ENCODE measurements at places on chromosomes 3 and 15.

DNA sequence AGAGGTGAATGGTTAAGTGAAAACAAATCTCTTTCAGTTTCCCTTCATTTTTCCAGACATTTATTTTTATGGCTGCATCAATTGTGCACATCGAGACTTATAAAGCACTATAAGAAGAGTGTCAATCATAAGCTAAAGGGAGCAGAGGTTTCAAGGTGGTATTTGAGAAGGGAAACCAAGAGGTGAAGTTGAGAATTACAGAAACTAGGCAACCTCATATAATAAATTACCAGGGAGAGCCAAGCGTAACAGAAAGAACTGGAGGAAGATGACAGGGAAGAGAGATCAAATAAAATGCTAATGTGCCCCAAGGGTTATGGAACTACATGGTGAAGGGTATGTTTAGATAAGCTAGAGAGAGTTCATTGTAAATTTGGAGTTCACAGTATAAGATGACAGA lies 6.3 kb upstream of the CCDC54 start:
- H3K27ac ChIP-seq = no peak overlapping the region
- DNase-seq = no peak

- no peak overlapping the region for H3K27ac ChIP-seq
- no peak for DNase-seq
- no peaks in the 10 kb centered on the region for H3K4me1 ChIP-seq
- no peaks in the 10 kb centered on the region for H3K27me3 ChIP-seq
- H3K36me3 ChIP-seq = peaks cover 10% of the 10 kb centered on the region
Measured at GRCh38 chr15:75920079-75920478, 16.4 kb downstream of the FBXO22 start.

GRCh38 chr3:13518516-13518953 lies 30.4 kb upstream of the FBLN2 start:
- no peak overlapping the region for H3K27ac ChIP-seq
- no peak for DNase-seq
- H3K4me1 ChIP-seq = no peaks in the 10 kb centered on the region
- H3K4me3 ChIP-seq = no peak overlapping the region
- H3K36me3 ChIP-seq = no peaks in the 10 kb centered on the region
- H3K27me3 ChIP-seq = no peaks in the 10 kb centered on the region

- no peak overlapping the region for H3K4me3 ChIP-seq
- H3K4me1 ChIP-seq = peaks cover 12% of the 10 kb centered on the region
- no peaks in the 10 kb centered on the region for H3K36me3 ChIP-seq
- DNase-seq = no peak
Measured at GRCh38 chr3:149705416-149705815, 46.9 kb downstream of the COMMD2 start.

- H3K27me3 ChIP-seq = no peaks in the 10 kb centered on the region
- no peak overlapping the region for H3K27ac ChIP-seq
- H3K36me3 ChIP-seq = no peaks in the 10 kb centered on the region
- DNase-seq = no peak
Measured at GRCh38 chr3:45783667-45784066, 12.7 kb downstream of the SLC6A20 start.

DNA sequence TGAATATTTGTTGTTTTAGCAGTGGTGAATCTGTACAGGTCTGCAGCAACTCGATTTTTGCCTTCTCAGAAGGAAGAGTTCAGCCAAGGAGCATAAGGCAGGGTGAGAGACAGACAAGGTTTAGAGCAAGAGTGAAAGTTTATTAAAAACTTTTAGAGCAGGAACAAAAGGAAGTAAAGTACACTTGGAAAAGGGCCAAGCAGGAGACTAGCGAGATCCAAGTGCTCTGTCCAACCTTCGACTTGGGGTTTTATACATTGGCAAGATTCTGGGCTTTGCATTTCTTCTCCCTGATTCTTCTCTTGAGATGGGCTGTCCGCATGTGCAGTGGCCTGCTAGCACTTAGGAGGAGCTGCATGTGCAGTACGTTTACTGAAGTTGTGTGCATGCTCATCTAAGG lies 46.7 kb upstream of the AADACL2 start:
- H3K36me3 ChIP-seq = no peaks in the 10 kb centered on the region
- no peaks in the 10 kb centered on the region for H3K4me1 ChIP-seq
- DNase-seq = no peak
- no peak overlapping the region for H3K27ac ChIP-seq
- H3K4me3 ChIP-seq = no peak overlapping the region
- H3K27me3 ChIP-seq = no peaks in the 10 kb centered on the region

DNA sequence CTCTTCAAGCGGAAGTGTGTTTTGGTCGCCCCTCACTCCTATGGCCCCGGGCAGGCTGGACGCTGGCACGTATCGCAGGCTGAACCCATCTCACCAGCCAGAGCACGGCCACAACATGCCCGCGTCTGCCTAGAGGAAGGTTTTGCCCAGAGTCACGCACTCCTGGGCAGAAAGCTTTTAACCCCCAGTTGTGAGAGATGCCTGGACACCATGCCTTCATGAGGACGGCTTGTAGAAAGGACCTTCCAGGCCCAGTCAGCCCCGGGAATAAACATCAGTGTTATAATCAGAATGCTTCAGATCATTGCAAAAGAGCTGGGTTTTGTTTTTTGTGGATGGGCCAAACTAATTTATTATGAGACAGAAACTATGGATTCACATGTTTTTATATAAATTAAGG lies 16.5 kb downstream of the CYFIP1 start:
- peaks cover 47% of the 10 kb centered on the region for H3K4me1 ChIP-seq
- no peaks in the 10 kb centered on the region for H3K27me3 ChIP-seq
- H3K27ac ChIP-seq = peak overlapping the region; percentile 55
- H3K4me3 ChIP-seq = no peak overlapping the region

DNA sequence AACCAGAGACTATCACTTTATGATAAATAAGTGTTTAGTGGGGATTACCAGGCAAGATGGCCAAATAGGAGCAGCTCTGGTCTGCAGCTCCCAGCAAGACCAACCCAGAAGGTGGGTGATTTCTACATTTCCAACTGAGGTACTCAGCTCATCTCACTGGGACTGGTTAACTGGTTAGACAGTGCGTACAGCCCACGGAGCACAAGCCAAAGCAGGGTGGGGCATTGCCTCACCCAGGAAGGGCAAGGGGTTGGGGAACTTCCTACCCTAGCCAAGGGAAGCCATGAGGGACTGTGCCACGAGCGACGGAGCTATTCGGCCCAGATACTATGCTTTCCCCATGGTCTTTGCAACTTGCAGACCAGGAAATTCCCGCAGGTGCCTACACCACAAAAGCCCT lies 171.0 kb downstream of the CTNNB1 start:
- H3K36me3 ChIP-seq = no peaks in the 10 kb centered on the region
- no peaks in the 10 kb centered on the region for H3K4me1 ChIP-seq
- no peaks in the 10 kb centered on the region for H3K27me3 ChIP-seq
- no peak for DNase-seq
- H3K4me3 ChIP-seq = no peak overlapping the region

GRCh38 chr3:65391068-65391467 lies 647.6 kb downstream of the MAGI1 start:
- H3K4me1 ChIP-seq = no peaks in the 10 kb centered on the region
- no peak overlapping the region for H3K4me3 ChIP-seq
- H3K36me3 ChIP-seq = no peaks in the 10 kb centered on the region
- no peaks in the 10 kb centered on the region for H3K27me3 ChIP-seq
- no peak overlapping the region for H3K27ac ChIP-seq

GRCh38 chr3:146180376-146180775 lies 19.4 kb upstream of the PLOD2 start:
- peak overlapping the region; percentile 15 for H3K27ac ChIP-seq
- no peak overlapping the region for H3K4me3 ChIP-seq
- no peaks in the 10 kb centered on the region for H3K27me3 ChIP-seq
- peaks cover 4% of the 10 kb centered on the region for H3K4me1 ChIP-seq
- H3K36me3 ChIP-seq = no peaks in the 10 kb centered on the region
- no peak for DNase-seq

Data from Panc1 (cell line).